Activated T-helper 1 cell treated with Interleukin-2 at 50 U/mL for 16 hours (primary cell): ENCODE measurements at places on chromosomes 5 and 9.

DNA sequence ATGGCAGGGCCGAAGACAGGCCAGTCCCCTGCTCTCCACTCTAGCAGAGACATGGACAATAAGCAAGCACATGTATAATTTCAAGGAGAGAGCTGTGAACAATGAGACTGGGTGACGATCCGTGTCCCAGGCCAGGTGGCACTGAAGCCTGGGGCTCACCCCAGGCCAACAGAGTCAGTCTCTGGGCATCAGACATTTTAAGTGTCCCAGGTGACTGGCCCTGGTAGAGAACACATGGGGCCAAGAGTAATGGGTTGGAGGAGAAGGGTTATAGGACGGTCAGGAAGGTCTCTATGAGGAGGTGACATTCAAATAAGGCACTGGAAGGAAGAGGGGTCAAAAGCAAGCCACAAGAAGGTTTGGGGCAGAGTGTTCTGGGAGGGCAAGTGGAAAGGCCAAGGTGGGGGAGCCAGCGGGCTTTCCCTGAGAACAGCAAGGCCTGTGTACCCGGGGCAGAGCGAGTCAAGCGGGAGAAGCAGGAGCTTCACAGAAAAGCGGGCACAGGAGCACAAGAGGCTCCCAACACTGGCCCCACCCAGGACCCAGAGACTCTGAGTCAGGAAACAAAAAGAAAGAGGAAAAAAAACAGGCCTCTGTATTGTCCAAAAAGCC lies 1.1 kb upstream of the AKNA start:
- DNase-seq: no peak

- no peak for DNase-seq
Observed at GRCh38 chr5:77452351-77452750, 39.8 kb downstream of the WDR41 start.

DNA sequence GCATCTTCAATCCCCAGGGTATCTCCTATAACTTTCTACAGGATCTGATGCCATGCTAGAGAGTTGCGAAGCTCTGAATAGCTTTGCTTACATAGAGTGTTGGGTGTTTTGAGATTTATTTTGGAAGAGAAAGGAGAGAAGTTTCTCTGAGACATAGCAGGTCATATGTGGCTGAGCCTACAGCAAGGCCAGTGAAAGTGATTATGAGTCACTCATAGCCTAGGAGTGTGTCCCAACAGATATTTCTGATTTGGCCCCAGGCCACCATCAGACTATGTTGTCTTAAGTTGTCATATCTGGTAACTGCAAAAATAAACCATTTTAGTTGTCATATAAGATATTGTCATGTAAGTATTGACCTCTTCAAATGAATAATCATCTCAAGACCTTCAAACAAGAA lies 132.0 kb upstream of the RAI14 start:
- no peak for DNase-seq

DNA sequence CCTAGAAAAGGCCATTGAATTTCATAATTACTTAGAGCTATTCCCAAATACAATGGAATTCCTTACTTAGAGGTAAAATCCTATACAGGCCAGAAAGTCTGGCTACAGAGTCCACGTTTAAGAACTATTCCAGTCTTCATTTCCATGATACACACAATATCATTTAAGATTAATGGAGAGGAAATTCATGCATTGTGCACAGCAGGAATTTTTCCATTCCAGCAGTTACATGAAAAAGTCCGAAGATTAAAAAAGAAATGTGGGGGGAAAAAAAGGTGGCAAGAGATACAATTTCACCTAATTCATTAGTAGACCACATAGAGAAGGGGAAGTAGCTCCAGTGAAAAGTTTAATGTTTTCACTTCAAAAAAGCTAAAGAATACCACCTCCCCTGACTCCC lies 63.1 kb downstream of the CHD1 start:
- DNase-seq: no peak

- DNase-seq: no peak
Observed at GRCh38 chr5:147327421-147327820, 92.6 kb downstream of the STK32A start.

DNA sequence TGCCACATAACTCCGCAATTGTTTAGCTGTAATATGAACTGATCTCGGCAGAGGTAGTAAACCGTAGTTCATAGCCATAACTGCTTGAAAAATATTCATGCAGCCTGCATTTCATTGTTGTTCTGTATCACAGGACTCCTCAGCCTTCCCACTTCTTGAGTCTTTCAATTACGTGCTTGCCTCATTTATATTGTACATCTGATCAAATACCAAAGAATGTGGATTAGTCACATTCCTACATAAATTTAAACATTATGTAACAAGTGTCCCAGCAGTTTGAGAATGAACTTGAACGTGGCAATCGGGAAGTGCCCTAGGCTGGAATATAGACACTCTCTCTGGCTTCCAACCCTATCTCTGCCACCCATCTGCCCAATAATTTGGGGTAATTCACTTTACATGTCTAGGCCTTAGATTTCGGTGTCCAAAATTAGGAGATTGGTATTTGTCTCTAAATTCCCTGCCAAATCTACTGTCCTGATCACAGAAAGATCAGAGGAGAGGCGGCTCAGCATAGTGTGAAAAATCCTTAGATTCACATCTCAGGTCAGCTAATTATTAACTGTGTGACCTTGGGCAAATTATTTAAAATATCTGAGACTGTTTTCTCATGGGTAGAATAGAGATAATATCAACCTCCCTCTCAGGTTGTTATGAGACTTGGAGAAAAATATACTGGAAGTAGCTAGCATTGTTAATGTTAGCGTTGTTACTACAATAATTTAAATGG lies 215.1 kb upstream of the RFX3 start:
- DNase-seq: no peak
